Activated T-cell treated with anti-CD3 and anti-CD28 coated beads, Interleukin-2, amount 50 U/mL, for 72 hours (primary cell): ENCODE measurements at places on chromosomes 6 and 20. TPM values are rescaled to one million over a fixed set of nuclear protein-coding genes. Genes with fewer than 3 reads are reported as not detected.

The PRSS16 gene
- total RNA-seq, result 5.3 TPM

The PSORS1C1 gene
- not detected for total RNA-seq

The PANK2 gene
- total RNA-seq, result 60.6 TPM

The SAMD10 gene
- 77.0 TPM for total RNA-seq

The CYP24A1 gene
- not detected for total RNA-seq

The CCDC28A gene
- 41.9 TPM for total RNA-seq

The SLC18B1 gene
- 5.1 TPM for total RNA-seq

The CPNE5 gene
- 0.48 TPM for total RNA-seq

The KHDC1 gene
- total RNA-seq, result 3.7 TPM

The ARG1 gene
- total RNA-seq, result not detected

The IL17F gene
- total RNA-seq, result 0.50 TPM

The HEY2 gene
- total RNA-seq, result 0.12 TPM

The REPS1 gene
- 92.9 TPM for total RNA-seq

The CTAGE9 gene
- not detected for total RNA-seq

The UST gene
- total RNA-seq, result 3.7 TPM

The TFAP2D gene
- total RNA-seq, result not detected

The OR11A1 gene
- total RNA-seq, result not detected

The SERPINB1 gene
- 203 TPM for total RNA-seq

The MEI4 gene
- not detected for total RNA-seq

The DDR1 gene
- total RNA-seq, result 9.4 TPM

The TREML2 gene
- 8.8 TPM for total RNA-seq

The POLR1C gene
- total RNA-seq, result 39.1 TPM

The ACSS1 gene
- total RNA-seq, result 18.2 TPM

The WFDC8 gene
- total RNA-seq, result not detected

The OR2H1 gene
- total RNA-seq, result not detected

The MAP7 gene
- 1.4 TPM for total RNA-seq

The BTBD9 gene
- total RNA-seq, result 24.9 TPM

The ANGPT4 gene
- total RNA-seq, result not detected

The FAM217A gene
- total RNA-seq, result not detected

The ENPP5 gene
- total RNA-seq, result 0.16 TPM

The HLA-DPA1 gene
- total RNA-seq, result 11.4 TPM

The MARCKS gene
- 1.7 TPM for total RNA-seq

The TRIM15 gene
- total RNA-seq, result 0.84 TPM

The ZNF391 gene
- total RNA-seq, result 10.1 TPM

The BPIFB2 gene
- total RNA-seq, result not detected

The OXT gene
- total RNA-seq, result 1.8 TPM

The PLEKHG1 gene
- total RNA-seq, result 27.1 TPM

The HTR1E gene
- not detected for total RNA-seq

The ELMO2 gene
- total RNA-seq, result 90.5 TPM

The NR2E1 gene
- not detected for total RNA-seq

The ACTL10 gene
- 1.4 TPM for total RNA-seq

The SLPI gene
- not detected for total RNA-seq

The KCNQ2 gene
- total RNA-seq, result 0.65 TPM

The TTBK1 gene
- total RNA-seq, result 1.1 TPM

The PHACTR3 gene
- total RNA-seq, result not detected

The C6orf58 gene
- total RNA-seq, result not detected

The ARMH2 gene
- not detected for total RNA-seq

The TLDC2 gene
- total RNA-seq, result not detected

The DTD1 gene
- total RNA-seq, result 47.6 TPM

The STX11 gene
- 36.0 TPM for total RNA-seq

The GSTA1 gene
- total RNA-seq, result not detected

The CCR6 gene
- 1.2 TPM for total RNA-seq

The ASIP gene
- total RNA-seq, result not detected

The DZANK1 gene
- total RNA-seq, result 3.0 TPM
